IPS DF 19.7 (cell line): ENCODE measurements at places on chromosomes 13 and 19.

DNA sequence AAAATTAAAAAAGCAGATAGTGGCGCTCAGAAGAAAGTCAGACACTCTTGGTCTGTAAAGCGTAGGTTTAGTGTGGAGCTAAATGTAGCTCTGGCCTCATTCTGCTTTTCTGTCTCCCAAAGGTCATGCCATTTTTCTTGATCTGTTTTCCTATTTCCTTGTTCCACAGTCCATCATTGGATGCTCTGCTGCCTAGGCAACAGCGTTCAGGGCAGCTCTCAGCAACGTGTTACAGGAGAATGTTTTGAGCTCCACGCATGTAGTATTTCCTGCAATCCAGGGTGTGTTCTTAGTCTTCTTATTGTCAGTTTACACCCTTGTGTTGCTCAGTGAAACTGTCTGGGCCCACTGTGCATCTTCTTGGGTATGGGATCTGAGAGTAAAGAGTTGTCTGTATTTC lies 46.0 kb upstream of the PCDH8 start:
- no peak for DNase-seq

GRCh38 chr13:93752541-93752940 lies 525.9 kb downstream of the GPC6 start:
- DNase-seq = no peak

DNA sequence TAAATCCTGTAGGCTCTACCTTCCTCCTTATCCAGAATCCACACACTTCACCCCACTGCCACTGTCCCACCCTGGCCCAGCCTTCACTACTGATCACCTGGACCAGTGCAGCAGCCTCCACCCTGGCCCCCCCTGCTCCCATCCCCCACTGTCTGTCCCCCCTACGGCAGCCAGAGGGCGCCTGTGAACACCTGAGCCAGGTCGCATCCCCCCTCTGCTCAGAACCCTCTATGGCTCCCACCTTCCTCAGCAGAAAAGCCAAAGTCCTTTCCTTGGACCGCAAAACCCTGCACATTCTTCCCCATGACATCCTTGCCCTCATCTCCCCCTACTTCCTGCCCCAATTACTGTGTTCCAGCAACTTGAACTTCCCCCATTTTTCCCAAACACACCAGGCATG lies 20.6 kb downstream of the ELAVL3 start:
- DNase-seq = no peak

- no peak for DNase-seq
Measured at GRCh38 chr13:111855191-111855590, 211.8 kb upstream of the SOX1 start.

GRCh38 chr19:47324502-47324901 lies 7.5 kb upstream of the C5AR2 start:
- DNase-seq = no peak

GRCh38 chr13:20669162-20669561 lies 34.3 kb upstream of the IL17D start:
- DNase-seq = no peak

- DNase-seq = no peak
Measured at GRCh38 chr13:28753946-28754345, 35.2 kb upstream of the SLC46A3 start.

GRCh38 chr13:60623151-60623550 lies 226.1 kb downstream of the TDRD3 start:
- no peak for DNase-seq

DNA sequence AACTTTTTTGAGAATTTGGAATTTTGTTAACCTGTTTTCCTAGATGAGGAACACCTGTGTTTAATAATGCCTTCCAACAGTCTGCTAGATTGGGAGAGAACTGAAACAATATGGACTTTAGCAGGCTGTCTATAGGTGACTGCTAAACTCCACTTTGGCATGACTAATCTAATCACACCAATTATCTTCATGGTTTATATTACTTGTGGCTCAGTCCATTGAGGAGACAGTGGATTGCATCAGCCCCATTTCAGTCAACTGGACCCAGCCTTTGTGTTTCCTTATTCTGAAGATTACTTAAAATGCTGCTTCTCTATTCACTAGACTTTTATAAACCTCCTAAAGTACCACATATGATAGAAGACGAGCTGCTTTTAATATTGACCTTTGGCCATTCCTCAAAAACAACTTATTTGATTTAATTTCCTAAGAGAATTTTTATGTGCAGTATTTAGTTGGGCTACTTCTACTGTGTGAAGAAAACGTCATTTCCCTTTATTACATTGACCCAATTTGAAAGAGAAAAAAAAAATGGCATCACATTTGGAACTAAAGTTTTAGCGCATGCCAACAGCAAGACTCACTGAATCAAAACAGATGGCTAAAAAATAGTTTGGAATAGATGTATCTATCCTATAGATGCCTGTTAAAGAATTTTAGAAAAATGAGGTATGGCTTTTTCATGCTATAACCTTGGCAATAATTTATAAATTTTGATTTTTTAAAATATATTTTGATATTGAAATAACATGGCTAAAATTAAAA lies 295.8 kb downstream of the NDFIP2 start:
- no peak for DNase-seq

DNA sequence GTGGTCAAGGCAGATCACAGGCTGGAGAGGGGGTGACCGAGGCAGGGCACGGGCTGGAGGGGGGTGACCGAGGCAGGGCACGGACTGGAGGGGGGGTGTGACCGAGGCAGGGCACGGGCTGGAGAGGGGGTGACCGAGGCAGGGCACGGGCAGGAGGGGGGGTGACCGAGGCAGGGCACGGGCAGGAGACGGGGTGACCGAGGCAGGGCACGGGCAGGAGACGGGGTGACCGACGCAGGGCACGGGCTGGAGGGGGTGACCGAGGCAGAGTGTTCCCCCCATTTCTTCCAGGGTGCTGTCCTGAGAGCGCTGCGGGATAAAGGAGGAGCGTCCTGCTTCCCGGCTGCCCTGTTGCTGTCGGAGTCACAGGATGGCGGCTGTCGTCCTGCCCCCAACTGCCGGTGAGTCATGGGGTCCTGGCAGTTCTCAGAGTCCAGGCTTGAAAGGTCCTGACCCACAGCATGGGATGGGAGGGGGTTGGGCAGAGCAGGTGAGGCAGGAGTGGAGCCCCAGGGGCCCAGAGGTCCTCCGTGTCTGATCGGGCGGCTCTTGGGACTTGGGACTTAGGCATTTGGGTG lies 5.3 kb downstream of the ZNF557 start:
- no peak for DNase-seq

GRCh38 chr13:89755729-89756492 lies 1591.6 kb upstream of the MIR17HG start:
- DNase-seq = no peak

DNA sequence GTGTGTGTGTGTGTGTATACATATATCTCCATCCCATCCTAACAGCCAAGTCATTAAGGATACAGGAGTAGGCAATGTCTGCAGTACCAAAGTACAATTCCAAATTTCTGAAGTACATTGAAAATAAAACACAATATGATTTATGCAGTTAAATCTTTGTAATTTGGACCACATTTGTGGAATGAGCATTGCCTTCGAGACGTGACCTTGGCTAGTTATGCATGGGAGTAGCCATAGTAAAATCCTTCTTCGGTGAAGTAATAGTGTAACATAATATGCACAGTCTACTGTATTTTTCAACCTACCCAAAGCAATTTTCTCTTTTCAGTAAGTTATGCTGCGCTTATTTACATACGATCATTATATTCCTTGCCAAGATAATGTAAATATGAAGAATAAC lies 665.7 kb upstream of the GPC6 start:
- no peak for DNase-seq

- DNase-seq = no peak
Measured at GRCh38 chr13:41199079-41199478, 4.7 kb upstream of the KBTBD7 start.

GRCh38 chr13:101755228-101755887 lies 302.9 kb downstream of the ITGBL1 start:
- DNase-seq = no peak

GRCh38 chr13:109644069-109644750 lies 142.2 kb downstream of the IRS2 start:
- DNase-seq = no peak
